ENCODE measurements at places on chromosomes 7 and 10.

DNA sequence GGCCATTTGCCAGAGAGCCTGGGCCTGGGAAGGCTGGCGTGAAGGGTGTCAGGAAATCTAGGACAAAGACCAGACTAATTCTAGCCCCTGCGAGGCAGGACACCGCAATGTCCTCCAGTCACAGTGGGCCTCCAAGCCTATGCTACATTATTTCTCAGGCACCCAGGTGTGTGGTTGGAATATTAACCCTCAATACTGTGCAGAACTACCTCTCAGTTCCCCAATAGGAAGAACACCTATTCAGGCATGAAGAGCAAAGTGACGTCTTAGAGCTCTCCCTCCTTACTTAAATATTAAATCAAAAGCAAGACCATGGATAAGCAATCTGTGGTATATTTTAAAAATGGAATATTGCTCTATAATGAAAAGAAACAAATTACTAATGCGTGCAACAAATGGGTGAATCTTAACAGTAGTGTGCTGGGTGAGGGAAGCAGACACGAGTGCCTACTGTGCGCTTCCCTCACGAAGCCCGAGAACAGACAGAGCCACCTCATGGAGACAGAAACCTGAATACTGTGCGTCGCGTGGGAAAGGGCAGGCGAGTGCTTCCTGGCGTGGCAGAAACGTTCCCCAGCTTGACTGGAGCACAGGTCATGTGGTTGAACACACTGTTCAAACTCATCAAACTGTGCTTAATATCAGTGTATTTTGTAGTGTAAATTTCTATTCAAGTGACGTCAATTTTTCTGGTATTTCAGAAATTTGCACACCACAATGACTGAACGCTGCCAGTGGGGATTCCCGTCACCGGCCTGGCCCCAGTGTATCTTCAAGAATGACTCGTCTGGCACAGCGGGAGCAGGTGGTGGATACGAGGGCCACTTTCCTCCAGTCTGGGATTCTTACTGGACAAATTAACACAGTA is 15.5 kb upstream of the PTPRN2 start:
- DNase-seq: no peak

GRCh38 chr10:17847585-17848296 is 38.6 kb downstream of the MRC1 start:
- DNase-seq: no peak

DNA sequence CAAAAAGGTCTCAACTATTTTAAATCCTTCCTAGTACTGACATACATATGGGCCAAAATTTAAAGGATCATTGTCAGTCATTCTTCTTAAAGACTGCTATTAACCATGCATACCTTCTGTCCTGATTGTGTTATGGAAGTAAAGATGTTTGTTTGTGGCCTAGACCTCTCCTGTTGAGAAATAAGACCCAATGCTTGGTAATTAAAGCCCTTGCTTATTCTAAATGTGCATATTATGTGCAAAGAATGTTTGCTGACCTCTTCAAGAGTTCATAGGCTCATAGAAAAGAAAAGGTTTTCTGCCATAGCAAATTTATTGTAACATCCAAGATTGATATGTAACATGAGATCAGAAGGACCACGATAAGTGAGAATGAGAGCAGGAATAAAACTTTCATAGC is 145.6 kb downstream of the TWIST1 start:
- no peak for DNase-seq

DNA sequence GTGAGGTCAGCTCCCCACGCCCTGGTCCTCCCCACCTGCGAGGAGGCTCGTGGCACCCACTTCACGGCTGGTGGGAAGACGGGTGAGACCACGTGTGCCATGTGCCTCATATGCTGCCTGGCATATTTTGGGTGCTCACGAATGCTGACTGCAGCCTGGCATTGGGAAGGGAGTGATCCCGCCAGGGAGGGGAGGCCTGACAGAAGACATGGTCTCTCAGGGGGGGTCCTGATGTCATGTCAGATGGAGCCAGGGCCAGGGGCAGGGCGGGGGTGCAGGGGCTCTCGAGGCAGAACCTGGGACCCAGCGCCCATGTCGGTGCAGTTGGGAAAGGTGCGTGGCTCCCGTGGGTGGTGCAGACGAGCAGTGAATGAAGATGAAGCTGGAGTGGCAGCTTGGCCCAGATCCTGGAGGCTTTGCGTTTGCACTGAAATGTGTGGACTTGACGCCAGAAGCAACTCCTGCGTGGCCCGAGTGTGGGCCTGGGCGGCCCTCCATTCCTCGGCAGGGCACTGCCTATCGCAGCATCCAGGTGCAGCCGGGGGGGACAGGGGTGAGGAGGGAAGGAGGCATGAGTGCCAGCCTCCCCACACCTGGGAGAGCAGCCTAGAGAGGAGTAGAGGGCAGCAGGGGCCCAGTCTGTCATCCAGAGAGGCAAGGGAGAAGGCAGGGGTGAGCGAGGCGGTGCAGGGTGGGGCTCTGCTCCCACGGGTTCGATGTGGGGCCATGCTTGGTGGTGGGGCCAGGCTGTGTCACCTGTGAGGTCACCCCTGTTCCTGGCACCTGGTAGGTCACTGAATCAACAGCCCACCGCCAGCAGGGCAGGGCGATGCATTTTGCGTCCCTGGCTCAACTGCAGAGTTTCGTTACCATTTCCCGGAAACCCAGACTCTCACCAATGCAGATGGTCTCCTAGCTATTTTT is 385.6 kb downstream of the DNAJB6 start:
- no peak for DNase-seq

DNA sequence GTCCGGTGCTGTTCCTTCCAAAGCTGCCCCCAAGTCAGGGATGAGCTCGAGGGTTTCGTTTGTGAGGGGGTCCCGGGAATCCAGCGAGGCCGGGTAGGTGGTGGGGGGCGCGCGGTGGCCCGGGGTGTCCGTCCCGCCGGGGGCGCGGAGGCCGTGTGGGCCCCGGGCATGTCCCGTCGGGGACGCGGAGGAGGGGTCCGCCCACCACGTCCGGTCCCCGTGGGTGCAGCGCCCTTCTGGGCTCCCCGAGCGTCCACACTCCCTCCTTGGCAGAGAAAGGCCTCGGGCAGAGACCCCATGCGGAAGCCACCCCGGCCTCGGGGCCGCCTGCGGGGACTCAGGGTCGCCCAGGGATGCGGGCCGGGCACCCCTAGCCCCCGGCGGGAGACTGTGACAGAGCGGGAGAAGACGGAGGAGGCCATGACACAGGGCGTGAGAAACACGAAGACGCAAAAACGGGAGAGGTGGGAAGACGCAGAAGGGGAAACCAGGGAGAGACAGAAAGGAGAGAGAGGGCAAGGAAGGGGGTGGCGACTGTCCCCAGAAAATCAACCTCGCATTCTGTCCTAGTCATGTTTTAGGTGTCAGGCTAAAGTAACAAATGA is 640 bp upstream of the ZNF425 start:
- DNase-seq: peak; percentile 86

DNA sequence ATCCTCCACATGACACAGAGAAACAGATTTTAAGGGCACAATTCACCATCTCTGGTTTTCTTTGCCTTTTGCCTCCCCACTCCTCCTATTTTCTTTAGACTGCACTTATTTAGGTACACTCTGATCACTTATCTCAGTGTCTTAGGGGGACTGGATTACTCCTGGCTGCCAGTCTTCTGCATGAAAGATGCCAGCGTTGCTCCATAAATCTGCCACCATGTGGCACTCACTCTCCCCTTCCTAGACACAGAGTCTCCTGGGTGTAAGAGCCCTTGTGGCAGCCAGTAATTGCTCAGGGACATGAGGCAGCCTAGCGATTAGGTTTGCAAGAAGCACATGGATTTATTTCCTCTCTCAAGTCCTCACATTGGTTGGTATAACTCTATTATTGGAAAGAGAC is 34.5 kb upstream of the RBM20 start:
- DNase-seq: peak; percentile 30

- DNase-seq: no peak
Measured at GRCh38 chr10:24642921-24643678, 80.6 kb downstream of the ARHGAP21 start.

DNA sequence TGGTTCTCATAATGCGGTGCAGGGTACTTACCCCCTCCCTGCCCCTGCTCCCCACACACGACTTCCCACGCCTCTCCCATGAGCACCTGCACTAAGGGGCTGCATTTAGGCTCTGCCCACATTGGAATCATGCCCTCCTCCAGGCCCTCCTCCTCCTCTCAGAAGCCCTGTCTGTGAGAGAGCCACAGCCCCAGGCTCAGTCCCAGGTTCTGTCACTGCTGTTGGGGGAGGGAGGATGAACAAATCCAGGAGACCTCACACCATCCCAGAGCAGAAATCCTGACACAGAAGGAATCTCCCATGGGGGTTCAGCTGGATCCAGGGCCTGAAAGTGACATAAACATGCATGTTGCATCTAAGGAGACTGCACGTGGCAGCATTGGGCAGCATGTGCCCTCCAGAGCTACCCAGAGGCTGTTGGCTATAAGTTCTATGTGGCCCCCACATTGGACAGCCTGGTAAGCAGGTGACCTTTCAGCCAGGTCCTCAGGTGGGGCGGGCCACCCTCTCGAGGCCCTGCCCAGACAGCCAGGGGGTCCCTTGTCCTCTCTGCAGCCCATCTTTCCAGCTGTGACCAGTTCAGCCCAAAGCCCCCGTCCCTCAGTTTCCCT is 1.6 kb upstream of the PILRA start:
- peak; percentile 53 for DNase-seq

GRCh38 chr10:120286280-120286679 is 170.7 kb upstream of the PLPP4 start:
- DNase-seq: no peak

DNA sequence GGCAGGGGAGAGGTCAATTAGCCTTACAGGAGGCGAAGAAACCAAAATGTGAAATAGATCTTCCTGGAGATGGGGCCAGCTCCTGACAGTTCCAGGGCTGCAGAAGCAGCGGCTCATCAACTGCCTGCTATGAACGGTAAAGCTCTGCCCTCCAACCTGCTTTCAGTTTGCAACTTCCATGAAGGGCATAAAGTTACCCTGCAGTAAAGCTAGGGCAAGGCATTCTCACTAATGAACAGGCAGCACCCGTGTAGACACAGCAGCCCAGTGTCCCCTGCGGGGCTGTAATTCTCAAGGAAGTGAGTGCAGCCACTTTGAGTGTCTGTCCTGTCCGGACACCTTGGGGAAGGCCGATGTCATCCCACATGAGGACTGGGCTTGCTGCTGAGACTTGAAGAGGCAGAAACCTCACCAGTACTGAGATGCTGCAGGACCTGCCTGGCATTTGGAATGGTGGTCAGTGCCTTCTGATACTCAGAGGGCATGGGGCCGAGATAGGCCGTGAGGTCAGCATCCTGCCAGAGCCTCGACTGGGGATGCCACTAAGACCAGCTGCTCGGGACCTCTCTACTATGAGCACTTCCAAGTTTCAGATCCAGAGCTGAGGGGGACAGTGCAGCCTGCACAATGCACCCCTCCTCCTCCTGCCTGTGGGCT is 26.1 kb upstream of the C10orf53 start:
- DNase-seq: no peak

DNA sequence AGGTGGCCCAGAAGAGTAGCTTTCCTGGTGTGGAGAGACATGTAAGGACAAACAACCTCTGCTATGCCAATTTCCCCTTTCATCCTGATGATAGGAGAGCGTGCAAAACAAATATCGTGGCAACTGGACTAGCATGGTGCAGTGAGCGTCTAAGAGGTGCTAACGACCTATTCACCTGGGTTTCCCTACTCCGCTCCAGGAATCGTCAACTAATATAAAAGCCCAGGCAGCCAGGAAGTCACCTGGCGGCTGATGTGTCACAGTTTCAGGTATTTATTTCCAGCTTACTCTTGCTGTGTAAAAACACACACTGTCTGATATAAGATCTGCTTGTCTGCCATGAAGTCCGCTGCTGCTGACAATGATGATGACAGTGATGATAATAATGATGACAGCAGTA is 56.5 kb upstream of the EFCAB10 start:
- no peak for DNase-seq

DNA sequence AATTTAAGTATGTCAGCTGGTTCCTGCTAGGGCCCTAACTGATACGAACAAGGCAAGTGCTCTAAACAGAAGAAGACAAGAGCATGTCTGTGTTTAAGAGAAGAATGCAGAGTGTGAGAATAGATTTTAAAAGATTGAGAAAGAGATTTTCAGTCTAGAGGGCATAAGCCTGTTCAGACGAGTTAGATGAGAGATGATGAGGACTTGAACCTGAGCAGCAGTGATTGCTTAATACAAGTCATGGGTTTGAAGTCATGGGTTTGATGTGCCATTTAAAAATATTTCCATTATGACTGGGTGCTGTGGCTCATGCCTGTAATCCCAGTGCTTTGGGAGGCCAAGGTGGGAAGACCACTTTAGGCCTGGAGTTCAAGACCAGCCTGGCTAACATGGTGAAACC is 108.9 kb upstream of the PLXDC2 start:
- no peak for DNase-seq

DNA sequence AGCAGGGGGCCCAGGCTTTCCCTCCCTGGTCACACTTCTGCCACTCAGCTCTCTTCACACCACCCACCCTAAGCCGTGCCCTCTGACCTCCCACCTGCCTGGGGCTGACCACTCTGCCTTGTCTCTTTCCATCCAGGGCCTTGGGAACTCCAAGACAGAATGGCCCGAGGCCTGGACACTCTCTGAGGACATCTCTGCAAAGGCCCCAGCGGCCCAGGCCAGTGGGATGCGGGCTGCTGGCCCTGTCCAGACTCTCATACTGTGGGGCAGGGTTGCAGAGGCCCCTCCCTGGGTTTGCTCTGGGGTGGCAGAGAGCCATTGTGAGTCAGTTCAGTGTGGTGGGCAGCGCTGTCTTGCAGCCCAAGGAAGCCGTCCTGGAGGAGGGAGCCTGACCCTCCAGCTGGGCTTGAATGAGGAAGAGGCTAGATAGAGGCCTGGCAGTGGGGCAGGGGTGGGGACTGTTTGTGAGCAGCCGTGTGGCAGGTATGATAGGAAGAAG is 39.9 kb upstream of the RABGEF1 start:
- DNase-seq: no peak

DNA sequence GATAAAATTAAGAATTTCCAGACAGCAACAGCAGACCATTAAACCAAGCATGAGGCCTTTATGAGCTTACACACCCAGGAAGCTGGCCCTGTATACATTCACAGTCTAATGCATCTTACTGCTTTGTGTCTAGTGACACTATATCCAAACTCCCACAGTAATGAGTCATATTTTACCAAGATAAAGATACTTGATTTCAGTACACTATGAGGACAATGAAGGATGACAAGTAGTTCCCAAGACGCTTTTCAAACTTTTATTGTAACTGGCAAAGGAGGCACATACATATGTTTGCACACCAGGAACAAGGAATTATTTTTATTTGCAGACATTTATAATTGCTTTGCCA is 148.0 kb downstream of the TSPAN12 start:
- no peak for DNase-seq

DNA sequence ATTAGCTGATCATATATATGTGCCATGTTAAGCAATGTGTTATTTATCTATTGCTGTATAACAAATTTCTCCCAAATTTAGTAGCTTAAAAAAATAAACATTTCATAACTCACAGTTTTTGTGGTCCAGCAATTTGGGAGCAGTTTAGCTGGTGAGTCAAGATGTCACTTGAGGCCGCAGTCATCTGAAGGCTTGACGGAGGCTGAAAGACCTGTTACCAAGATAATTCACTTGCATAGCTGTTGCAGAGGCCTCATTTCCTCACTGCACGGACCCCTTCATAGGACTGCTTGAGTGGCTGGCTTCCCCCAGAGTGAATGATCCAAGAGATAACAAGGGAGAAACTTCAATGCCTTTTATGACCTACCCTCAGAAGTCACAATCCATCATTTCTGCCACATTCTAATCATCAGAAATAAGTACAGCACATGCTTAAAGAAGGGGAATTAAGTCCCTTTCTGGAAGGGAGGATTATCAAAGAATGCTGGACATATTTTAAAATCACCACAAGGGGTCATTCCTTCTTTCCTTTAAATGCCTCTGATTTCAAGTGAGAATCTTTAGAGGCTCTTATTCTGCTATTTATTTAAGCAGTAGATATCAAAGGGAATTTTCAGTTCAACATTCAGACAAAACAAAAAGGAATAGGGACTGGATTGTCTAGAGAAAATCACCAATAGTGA is 10.5 kb upstream of the SRPK2 start:
- DNase-seq: peak; percentile 49
